ENCODE measurements at places on chromosomes 1 and 21.
A peak's percentile ranks its signal among the peaks of the same experiment; 100 is the strongest.

DNA sequence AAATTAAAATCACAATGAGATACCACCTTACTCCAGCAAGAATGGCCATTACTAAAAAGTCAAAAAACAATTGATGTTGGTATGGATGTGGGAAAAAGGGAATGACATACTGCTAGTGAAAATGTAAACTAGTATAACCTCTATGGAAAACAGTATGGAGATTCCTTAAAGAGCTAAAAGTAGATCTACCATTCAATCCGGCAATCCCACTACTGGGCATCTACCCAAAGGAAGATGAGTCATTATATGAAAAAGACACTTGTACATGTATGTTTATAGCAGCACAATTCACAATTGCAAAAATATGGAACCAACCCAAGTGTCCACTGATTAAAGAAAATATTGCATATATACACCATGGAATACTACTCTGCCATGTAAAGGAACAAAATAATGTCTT, 37.2 kb downstream of the SUSD4 start:
- DNase-seq: peak; percentile 47

GRCh38 chr21:42242611-42243010, 23.7 kb downstream of the ABCG1 start:
- DNase-seq: no peak

GRCh38 chr1:103106426-103107341, 1.6 kb downstream of the COL11A1 start:
- peak; percentile 68 for DNase-seq

- DNase-seq: no peak
Measured at GRCh38 chr1:82463951-82464350, 663.2 kb downstream of the ADGRL2 start.

- no peak for DNase-seq
Measured at GRCh38 chr1:156559086-156559796, 13.1 kb downstream of the IQGAP3 start.

- DNase-seq: no peak
Measured at GRCh38 chr1:50877641-50878040, 82.4 kb downstream of the FAF1 start.

- no peak for DNase-seq
Measured at GRCh38 chr1:42853116-42853884, 6.9 kb downstream of the ZNF691 start.

DNA sequence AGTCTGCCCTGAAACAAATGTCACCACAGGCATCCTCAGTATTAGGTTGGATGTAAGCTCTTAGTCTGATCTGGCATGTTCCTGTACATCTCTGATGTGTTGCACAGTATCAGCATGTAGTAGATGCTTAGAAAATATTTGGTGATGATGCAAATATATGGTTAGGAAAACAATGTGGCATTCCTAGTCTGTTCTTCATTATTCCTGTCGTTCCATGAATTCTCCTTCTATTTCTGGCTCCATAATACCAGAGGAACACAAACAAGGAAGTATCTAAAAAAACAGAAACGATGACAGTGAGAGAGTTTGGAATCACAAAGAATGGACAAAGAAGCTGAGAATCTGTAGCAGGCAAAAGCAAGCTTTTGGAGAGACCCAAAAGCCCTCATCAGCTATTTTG, 236.6 kb downstream of the HHAT start:
- DNase-seq: no peak

DNA sequence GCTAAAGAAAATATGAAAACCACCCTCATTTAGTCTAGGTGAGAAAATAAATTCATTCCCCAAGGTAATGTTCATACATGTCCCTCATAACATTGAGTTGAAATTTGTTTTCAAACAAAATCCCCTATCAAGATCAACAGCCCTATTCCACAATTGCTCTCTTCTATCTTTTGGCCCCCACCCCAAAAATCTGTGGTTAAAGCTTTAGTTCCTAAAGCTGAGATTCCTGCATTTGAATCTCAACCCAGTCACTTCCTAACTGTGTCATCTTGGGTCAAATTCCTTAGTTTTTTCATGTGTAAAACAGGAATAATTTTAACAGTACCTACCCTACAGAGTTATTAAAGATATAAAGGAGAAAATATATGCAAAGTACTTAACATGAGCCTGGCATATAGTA, 22.0 kb downstream of the KIAA0319L start:
- DNase-seq: peak; percentile 48

DNA sequence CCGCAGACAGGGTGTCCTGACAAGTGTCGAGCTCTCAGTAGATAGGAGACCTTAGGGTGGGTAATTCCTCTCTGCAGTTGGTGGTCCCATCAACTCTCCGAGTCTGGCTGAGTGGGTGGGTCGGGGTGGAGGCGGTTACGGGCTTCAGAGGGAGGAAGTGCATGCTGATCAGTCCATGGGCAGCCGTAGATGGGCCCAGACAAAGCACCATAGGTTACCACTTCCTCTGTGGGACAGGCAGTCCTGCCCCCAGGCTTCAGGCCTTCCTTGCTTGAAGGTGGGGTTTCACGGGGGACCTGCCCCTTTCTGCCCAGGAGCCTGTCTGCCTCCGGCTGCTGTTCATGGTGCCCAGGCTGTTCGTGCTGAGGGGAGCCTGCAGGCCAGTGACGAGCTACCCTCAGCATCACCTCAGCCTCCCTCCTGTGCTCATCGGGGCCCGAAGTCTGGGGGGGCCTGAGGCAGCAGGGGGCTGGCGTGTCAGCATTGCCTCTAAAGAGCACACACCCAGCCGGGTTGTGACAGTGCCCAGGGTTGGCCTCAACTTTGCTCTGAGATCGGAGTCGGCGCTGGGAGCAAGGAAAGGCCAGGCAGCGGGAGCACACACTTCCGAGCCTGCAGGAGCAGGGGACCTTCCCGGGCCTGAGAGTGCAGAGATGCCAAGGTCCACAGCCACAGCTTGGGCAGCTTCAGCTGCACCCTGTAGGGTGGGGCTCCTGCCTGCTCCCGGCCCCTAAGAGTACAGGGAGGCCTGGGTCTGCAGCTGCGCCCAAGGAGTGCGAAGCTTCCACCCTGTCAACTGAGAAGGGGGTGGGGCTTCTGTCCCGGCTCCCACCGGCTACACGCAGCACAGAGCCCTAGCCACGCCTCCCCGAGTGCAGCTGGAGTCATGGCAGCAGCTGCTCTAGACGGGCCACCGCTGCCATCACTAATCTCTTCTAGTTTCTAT, 225.4 kb upstream of the NRIP1 start:
- DNase-seq: peak; percentile 49

DNA sequence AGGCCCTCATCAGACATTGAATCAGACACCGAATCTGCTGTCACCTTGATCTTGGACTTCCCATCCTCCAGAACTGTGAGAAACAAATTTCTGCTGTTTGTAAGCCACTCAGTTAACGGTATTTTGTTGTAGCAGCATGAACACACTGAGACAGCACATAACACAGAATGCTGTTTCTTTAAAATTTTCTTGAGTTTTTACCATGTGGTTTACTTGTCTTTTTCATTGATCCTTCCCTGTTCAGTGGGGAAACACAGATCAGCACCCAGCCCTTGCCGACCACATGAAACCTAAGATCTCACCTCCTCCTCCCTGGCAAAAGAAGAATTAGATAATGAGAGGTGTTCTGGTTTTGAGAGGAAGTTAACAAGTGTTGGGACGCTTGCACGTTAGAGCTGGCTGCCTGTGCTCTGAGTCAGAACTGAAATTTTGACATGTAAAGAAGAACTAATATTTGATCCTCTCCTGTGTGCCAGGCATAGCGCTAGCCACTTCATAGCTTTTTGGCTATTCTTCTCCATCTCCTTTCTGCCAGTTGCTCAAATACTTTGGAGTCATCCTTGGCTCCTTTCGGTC, 179.6 kb downstream of the DHRS3 start:
- no peak for DNase-seq

DNA sequence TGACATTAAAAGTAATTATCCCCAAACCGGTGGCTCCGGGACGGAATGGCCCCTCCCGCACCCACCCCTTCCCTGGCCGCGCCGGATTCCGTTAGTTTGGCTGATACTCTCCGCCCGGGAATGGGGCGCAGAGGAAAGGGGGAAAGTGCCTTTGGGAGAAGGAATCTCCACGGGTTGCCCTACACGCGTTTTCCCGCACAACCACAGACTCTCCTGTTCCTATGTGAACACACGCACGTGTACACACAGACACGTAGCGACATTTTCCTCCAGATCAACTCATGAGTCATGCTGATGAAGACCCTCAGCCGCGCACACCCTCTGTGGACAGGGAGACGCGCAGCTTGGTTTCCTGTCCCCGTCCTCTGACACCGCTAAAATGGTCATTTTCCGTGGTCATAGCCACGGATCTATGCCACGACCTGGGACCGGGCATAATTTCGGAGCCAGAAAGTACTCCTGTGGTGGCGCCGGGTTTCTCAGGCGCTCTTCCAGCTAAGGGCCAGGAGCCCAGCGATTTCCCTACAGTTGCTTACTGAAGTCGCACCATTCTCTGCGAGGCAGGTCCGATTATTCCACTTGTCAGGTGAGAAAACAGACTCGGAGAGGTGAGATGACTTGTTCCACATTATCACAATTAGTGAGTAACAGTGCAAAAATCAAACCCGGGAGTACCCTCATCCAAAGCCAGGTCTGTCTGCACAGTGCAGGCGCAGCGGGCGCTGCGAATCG, 4.0 kb upstream of the DMRTA2 start:
- no peak for DNase-seq

DNA sequence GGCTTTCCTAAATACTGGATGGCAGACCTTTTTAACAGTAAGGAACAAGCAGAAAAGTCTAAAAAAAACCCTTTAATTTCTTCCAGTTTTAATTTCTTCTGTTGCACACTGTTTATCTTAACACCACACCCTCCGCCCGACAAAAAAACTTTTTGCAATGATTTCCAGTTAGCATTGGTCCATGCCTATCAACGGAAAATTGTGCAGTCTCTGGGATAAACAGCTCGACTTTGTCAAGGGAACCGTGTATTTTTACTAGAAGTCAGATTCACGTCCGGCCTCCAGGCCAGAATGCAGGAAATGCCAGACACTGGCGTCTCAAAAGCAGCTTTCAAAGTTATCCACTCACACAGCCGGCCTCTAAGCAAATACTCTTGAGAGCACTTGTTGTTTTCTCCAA, 378 bp upstream of the NUP210L start:
- DNase-seq: no peak

- DNase-seq: no peak
Measured at GRCh38 chr1:48089356-48089891, 92.2 kb upstream of the TRABD2B start.

GRCh38 chr1:184143449-184143848, 91.9 kb downstream of the TSEN15 start:
- DNase-seq: peak; percentile 44

GRCh38 chr1:30337324-30337620, 386.1 kb downstream of the MATN1 start:
- DNase-seq: no peak

GRCh38 chr1:211259638-211260126, 516 bp downstream of the RCOR3 start:
- DNase-seq: no peak

GRCh38 chr1:178102218-178102617, 8.3 kb downstream of the RASAL2 start:
- no peak for DNase-seq

DNA sequence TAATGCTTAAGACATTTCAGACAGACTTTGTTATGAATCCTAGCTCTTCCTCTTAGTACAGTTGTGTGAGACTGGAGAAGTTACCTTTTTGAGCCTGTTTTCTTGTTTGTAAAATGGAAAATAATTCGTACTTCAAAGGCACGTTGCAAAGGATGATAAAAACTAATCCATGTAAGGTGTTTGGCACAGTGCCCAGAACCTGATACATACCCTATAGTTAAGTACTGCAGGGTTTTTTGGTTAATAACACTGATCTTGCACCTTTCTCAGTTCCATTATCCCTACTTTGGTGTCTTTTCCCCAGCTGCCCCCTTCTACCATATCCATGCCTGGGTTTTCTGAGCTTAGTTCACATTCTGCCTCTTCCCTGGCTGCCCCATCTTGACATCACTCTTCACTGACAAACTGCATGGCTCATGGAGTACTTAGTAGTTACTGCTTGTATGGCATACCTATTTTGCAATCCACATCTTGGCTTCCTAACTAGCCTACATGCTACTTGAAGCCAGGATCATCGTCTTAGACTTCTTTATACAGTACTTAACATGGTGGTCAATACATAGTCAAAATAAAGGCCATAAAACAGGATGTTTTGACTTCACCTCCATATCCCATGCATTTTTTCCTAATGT, 10.1 kb downstream of the CCDC185 start:
- DNase-seq: peak; percentile 46

GRCh38 chr1:237961754-237962153, 71.0 kb upstream of the ZP4 start:
- no peak for DNase-seq

DNA sequence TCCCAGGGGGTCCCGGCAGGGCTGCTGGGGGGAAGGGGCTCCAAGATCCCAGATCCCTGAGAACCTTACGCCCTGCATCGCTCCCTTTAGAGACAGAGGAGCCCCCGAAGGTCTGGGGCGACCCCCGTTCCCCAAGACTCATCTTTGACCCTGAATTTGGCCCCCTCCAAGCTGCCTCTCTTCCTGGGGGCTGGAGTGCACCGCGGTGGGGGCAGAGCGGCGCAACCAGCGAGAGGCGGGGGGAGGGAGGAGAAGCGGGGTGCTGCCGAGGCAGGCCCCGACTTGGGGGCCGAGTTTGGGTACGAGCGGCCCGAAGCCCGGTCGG, 5.4 kb upstream of the PLEKHG5 start:
- no peak for DNase-seq

GRCh38 chr1:150093805-150094204, 26.2 kb downstream of the VPS45 start:
- DNase-seq: no peak

GRCh38 chr1:240212556-240212955, 120.9 kb downstream of the FMN2 start:
- no peak for DNase-seq

DNA sequence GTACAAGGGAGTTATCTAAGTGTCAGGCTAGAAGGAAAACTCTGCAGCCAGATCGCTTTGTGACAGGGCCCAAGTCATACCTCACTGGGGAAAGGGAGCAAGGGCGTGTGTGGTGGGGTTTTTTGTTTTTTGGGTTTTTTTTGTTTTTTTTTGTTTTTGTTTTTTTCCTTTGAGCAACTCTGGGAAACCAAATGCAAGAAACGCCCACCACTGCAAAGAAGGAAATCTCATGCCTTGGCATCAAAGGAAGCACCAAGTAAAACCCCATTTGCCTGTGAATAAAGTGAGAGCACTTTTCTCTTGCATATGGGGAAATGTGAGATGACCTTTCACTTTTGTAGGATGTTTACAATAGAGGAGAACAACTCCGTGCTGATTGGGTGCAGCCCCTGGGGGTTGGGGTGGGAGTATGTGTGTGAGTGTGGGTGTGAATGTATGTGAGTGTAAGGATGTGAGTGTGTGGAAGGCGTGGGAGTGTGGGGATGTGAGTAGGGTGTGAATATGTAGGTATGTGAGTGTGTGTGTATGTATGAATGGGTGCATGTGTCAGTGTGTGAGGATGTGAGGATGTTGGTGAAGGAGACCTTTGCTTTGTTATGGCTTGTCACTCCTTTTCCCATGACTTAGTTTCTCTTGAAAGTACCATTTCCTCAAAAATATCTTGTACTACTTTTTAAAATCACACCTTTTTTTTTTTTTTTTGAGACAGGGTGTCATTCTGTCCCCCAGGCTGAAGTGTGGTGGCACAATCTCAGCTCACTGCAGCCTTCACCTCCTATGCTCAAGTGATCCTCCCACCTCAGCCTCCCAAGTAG, 34.6 kb downstream of the IL12RB2 start:
- no peak for DNase-seq

Data from fibroblast of lung (primary cell).